ENCODE measurements at places on chromosomes 6 and 20.

DNA sequence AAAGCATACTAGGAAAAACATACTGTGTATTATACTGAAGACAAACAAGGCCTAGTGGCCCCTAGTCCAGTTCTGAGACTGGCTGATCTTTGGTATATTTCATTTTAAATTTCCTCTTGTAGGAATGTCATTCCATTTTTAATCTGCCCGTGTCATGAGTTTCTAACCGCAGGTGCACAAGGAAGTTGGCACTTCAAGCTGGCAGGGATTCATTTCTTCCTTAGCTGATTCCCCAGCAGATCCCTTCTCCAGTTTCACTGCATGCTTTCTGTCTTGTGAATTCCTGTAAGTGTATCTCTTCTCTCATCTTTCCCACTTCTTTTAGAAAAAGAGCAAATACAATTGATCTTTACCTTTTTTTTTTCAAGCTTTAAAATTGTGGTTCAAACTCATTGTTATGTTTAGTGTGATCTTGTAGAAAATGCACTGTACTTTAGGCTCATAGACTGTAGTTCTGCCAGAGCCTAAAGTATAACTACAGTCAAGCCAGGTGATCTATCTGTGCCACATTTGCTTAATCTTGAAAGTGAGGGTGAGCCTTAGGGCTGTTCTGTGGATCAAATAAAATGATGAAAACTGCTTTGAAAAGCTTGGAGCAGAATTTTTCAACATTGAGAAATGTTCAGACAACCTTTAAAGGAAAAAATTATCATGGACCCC lies 37.0 kb downstream of the RNF217 start:
- DNase-seq: peak; percentile 63

DNA sequence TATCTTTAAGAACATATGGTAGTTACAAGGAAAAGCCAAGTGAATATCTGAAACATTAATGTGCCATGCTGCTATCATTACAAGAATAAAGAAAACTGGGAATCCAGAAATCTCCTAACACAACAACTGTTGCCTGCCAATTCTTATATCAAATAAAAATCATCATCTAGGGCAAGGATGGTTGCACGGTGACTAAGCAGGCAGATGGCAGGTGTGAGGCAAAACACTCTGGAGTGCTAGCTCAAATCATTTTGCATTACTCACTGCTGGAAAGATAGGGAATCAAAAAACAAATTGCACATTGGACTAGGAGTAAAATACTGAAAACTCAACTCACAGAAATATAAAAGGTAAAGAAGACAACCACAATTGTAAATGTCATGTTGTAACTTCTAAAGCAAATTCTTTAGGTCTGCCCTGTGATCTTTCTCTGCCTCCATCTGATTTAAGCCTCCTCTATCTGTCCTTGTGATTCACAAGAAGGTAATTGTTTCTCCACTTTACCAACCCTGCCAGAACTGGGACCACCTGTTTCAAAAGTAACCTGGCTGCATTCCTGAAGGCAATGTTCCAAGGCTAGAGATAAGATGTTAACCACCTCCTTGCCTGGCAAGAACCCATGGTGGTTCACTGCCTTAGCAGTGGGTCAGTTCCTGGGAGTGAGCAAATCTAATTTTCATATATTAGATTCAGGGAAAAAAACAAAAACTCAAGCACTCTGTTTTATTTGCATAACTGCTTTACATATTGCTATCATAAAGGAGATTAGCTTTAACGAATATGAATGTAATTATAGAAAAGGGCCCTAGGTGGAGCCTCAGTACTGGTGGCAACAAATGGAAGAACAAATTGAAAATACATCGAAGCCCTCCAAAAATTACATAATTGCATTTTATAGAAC lies 33.1 kb upstream of the LCA5 start:
- peak; percentile 48 for DNase-seq

DNA sequence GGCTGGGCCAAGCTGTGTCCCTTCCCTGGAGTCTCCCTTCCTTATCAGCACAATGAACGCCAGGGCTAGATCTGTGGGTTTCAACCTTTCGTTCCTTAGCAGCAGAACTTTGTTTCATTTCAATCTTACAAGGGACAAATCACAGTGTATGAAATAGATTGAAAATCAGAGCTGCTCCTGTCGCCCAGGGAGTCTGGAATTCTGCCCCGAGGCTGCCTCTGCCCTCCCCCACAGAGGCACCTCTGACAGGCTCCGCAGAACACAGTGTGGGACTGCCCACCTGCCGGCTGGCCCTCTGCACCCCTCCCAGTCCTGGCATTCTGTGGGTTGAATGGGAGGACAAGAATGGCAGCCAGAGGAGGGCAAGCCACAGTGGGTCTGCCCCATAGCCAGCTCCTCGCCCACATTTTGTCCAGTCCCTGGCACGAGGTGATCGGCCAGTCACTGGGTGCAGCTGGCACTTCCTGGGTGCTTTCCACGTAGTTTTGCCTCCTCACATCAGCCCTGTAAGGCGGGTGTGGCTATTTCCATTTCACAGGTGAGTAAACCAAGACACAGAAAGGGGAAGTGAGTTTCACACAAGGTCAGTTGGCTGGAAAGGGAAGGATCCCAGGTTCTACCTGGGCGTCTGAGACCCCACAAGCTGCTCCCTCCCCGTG lies 26.1 kb downstream of the MANBAL start:
- no peak for DNase-seq

DNA sequence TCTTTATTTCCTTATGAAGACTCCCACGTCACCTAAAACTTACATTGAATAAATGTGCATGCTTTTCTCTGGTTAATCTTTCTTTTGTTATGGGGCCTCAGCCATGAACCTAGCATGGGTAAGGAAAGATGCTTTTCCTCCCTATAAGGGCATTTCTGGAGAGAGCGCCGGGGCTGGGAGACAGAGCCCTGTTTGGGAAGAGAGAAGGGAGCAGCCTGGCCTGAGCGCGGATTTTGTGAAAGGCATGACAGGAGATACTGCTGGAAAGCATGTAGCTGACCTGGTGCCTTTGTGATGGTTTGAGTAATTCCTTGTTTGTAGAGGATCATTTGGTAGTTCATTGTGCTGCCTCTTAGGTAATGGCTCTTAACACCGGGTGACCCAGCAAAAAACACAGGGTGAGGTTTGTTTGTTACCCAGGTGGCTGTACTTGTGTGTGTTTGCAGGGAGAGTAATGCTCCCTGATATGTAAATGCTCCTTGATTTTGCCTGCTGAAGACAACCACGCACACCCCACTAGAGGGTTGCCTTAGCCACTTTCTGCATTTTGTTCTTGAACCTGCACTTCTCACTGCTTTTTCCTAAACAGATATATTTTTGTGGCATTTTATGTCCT lies 59.2 kb downstream of the ANKRD6 start:
- DNase-seq: no peak

- no peak for DNase-seq
Measured at GRCh38 chr6:148140772-148141557, 201.7 kb upstream of the SASH1 start.

- no peak for DNase-seq
Measured at GRCh38 chr20:19692100-19692499, 66.0 kb upstream of the RIN2 start.

GRCh38 chr6:169495601-169496000 lies 206.2 kb downstream of the WDR27 start:
- DNase-seq: peak; percentile 19

DNA sequence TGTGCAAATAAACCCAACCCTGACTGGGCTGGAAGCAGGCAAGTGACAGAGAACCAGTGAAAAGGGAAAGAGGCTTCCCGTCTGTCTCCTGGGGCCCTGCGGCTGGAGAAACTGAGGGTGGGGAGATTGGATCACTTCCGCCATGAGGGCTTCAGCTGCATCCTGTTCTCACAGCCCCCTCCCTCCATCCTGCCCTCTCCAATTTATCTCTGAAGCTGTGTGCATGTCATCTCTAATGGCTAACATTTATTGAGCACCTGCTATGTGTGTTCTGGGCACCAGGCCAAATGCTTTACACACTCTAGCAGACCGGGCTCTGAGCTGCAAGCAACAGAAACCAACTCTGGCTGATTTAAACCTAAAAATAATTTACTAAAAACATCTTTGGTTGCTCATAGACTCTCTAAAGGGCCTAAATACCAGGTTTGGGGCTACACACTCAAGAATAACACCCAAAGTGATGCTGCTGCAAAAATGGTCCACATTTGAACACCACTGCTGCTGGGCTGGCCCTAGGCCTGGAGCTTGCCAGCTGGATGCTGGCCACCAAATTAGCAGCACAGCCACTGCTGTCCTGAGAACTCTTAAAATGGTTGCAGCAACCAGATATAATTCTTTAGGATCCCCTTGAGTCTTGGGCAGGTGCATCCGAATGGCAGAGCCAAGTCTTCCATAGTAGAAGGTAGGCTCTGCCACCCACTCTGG lies 123.6 kb upstream of the LRFN2 start:
- DNase-seq: peak; percentile 87

GRCh38 chr20:36175475-36175995 lies 21.0 kb downstream of the EPB41L1 start:
- no peak for DNase-seq

- no peak for DNase-seq
Measured at GRCh38 chr20:32201977-32202363, 5.6 kb downstream of the PLAGL2 start.

All from muscle of leg (tissue), 16 donors.